ENCODE measurements at places on chromosomes 6 and 20. TPM values are rescaled to one million over a fixed set of nuclear protein-coding genes. Genes with fewer than 3 reads are reported as not detected.

HLA-DRA gene
- total RNA-seq = 9.2 TPM

MAPK13 gene
- 60.9 TPM for total RNA-seq

CLVS2 gene
- total RNA-seq = not detected

DNA sequence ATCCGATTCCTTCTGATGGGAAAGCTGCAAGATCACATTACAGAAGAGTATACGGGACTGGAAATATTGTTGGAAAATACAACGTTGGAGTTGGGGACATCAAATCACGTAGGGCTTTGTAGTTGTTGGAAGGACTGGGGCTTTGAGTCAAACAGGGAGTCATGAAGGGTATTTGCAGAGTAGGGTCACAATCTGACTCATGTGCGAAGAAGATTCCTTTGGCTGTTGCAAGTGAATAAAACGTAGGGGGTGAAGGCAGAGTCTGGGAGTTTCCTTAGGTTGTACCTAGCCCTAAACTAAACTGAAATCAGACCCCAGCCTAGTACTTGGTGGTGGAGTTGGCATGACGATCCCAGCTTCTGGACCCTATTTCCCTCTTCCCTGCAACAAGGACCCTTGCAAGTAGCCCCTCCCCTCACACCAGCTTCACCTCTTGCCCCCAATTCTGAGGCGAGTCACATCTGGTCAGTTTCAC, 32.3 kb downstream of the SNX5 start:
- peaks cover 26% of the 10 kb centered on the region for H3K4me1 ChIP-seq
- H3K36me3 ChIP-seq = peaks cover 4% of the 10 kb centered on the region
- no peaks in the 10 kb centered on the region for H3K27me3 ChIP-seq
- no peak for DNase-seq
- no peak overlapping the region for H3K27ac ChIP-seq

DNA sequence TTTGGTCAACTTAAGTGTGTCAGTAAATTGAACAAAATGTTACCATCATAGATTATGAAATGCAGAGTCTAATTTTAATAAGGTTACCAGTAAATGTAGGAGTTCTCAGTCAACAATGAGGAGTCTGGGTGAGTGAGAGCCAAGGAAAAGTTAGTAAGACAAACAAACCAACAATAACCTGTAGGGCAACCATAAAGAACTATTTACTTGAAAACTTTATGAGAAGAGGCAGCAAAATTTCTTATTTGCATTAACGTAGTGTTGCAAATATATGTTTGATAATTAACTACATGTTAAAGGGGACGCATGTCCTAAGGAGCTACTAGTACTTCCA, 131.1 kb upstream of the SOX4 start:
- peaks cover 1% of the 10 kb centered on the region for H3K27me3 ChIP-seq
- no peak overlapping the region for H3K27ac ChIP-seq
- no peak overlapping the region for H3K4me3 ChIP-seq
- H3K36me3 ChIP-seq = no peaks in the 10 kb centered on the region

- H3K4me3 ChIP-seq = no peak overlapping the region
- no peak overlapping the region for H3K27ac ChIP-seq
- no peak for DNase-seq
- no peaks in the 10 kb centered on the region for H3K36me3 ChIP-seq
- no peaks in the 10 kb centered on the region for H3K4me1 ChIP-seq
These were observed 341.2 kb upstream of the MAP3K7 start for GRCh38 chr6:90928051-90928450.

GRCh38 chr20:38001981-38002380, 31.3 kb downstream of the TTI1 start:
- peak; percentile 7 for DNase-seq
- no peak overlapping the region for H3K4me3 ChIP-seq
- no peak overlapping the region for H3K27ac ChIP-seq
- peaks cover 48% of the 10 kb centered on the region for H3K36me3 ChIP-seq
- H3K27me3 ChIP-seq = no peaks in the 10 kb centered on the region
- H3K4me1 ChIP-seq = peaks cover 21% of the 10 kb centered on the region

- peaks cover 76% of the 10 kb centered on the region for H3K4me1 ChIP-seq
- peak overlapping the region; percentile 72 for H3K4me3 ChIP-seq
- no peak for DNase-seq
- no peaks in the 10 kb centered on the region for H3K27me3 ChIP-seq
These were observed 24.6 kb downstream of the STK4 start for GRCh38 chr20:44990957-44991356.

DNA sequence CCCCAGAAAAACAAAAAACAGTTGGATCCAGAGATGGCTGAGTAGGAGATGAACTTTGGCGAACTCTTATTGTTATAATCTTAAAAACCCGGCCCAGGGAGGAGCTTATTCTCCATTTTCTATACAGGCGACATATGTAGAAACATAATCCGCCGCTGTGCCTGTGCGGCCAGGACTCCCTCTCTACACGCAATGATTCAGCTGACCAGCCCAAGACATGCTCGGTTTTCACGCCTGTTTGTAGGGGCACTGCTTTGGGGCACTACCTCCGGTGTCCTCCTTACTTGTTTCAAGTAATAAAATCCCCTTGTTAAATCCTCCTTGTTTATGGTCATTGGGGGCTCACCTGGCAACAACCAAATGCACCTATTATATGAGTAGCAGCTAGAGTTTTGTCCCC, 89.9 kb downstream of the SEL1L2 start:
- no peaks in the 10 kb centered on the region for H3K36me3 ChIP-seq
- no peak overlapping the region for H3K4me3 ChIP-seq
- no peaks in the 10 kb centered on the region for H3K4me1 ChIP-seq
- DNase-seq = no peak

HLA-DPB1 gene
- 12.3 TPM for total RNA-seq

SRMS gene
- not detected for total RNA-seq

- H3K36me3 ChIP-seq = no peaks in the 10 kb centered on the region
- H3K4me1 ChIP-seq = no peaks in the 10 kb centered on the region
- no peak for DNase-seq
- no peak overlapping the region for H3K4me3 ChIP-seq
- H3K27ac ChIP-seq = no peak overlapping the region
- peaks cover 10% of the 10 kb centered on the region for H3K27me3 ChIP-seq
These were observed 44.4 kb upstream of the SLC22A3 start for GRCh38 chr6:160303806-160304205.

- H3K36me3 ChIP-seq = no peaks in the 10 kb centered on the region
- no peak for DNase-seq
- no peak overlapping the region for H3K4me3 ChIP-seq
- peaks cover under 1% of the 10 kb centered on the region for H3K4me1 ChIP-seq
- no peaks in the 10 kb centered on the region for H3K27me3 ChIP-seq
These were observed 60.8 kb upstream of the CARMIL1 start for GRCh38 chr6:25218346-25218745.

DNA sequence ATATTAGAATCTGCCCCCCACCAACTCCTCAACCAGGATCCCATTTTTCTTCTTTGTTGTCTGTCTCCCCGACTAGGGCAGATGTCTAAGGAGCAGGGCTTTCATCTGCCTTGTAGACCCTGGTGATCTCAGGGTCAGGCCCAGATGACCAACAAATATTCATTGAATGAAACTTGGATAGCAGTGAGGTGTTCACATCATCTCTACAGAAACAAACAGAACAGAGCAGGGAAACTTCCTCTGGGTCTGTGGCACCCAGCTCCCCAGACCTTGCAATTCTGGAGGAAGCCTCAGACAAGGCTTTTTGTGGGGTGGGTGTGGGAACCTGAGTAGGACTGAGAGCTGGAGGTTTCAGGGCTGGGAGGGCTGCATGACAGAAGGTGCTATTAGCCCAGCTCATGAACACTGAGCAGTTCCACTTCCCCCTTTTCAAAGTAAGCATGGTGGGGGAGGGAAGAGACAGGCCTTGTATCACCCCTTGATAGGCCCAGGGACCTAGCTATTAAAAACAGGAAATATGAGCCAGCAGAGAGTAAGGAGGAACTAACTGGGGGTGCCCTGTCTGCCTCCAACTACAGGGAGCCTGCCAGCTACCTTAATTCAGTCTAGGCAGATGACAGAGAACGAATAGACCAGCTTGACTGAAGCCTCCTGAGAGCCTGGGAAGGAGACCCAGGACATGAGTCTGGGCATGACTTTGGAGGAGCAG, 37.3 kb upstream of the TOP1 start:
- H3K36me3 ChIP-seq = no peaks in the 10 kb centered on the region
- H3K4me3 ChIP-seq = no peak overlapping the region
- H3K27ac ChIP-seq = peak overlapping the region; percentile 85
- H3K27me3 ChIP-seq = no peaks in the 10 kb centered on the region
- peaks cover 28% of the 10 kb centered on the region for H3K4me1 ChIP-seq

GRCh38 chr6:55868771-55869479, 6.5 kb downstream of the BMP5 start:
- H3K4me3 ChIP-seq = no peak overlapping the region
- H3K4me1 ChIP-seq = no peaks in the 10 kb centered on the region

GRCh38 chr20:57946559-57947315, 236.9 kb upstream of the PMEPA1 start:
- DNase-seq = no peak
- peaks cover 2% of the 10 kb centered on the region for H3K27me3 ChIP-seq
- H3K36me3 ChIP-seq = no peaks in the 10 kb centered on the region
- H3K4me3 ChIP-seq = no peak overlapping the region

C20orf144 gene
- 0.36 TPM for total RNA-seq

DNA sequence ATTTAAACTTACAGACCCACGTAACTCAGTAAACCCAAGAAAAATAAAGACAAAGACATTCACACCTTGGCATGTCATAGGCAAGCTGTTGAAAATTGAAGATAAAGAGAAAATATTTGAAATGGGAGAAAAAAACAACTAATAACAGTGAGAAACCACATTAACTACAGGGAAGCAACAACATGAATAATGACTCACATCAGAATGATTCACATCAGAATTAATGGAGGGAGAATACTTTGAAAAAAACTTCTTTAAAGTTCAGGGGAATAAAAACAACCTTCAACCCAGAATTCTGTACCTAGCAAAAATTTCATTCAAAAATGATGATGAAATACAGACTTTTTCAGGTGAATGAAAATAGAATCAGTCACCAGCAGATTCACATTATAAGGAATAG, 32.9 kb upstream of the SLC22A3 start:
- no peak overlapping the region for H3K4me3 ChIP-seq
- H3K27me3 ChIP-seq = peaks cover 15% of the 10 kb centered on the region
- no peaks in the 10 kb centered on the region for H3K4me1 ChIP-seq
- no peak for DNase-seq
- no peak overlapping the region for H3K27ac ChIP-seq

All from activated CD8-positive, alpha-beta T cell treated with anti-CD3 and anti-CD28 coated beads for 36 hours (primary cell).